ENCODE measurements at places on chromosomes 2 and 18.
A peak's percentile ranks its signal among the peaks of the same experiment; 100 is the strongest.

DNA sequence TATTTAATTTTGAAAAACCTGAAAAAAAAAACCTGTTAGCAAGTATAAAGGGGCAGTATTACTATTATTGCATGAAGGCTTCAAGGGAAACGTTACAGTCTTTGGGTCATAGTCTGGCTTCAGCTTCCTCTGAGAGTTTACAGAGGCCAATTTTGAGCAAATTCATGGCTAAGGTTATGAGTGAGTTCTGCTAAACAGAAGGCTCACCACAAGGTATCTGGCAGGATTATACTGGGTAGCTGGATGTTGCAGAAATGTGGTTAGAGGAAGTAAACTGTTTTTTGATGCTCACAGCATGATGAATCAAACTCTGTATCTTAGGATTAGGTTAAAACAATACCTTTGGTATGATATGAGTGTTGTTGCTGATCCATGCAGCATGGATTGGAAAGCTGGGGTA, 9.3 kb downstream of the MRPL19 start:
- no peak for DNase-seq

- no peak for DNase-seq
These were observed 40.3 kb upstream of the HNRNPA3 start for GRCh38 chr2:177172034-177172880.

- no peak for DNase-seq
These were observed 50.7 kb downstream of the CIB4 start for GRCh38 chr2:26590508-26590907.

GRCh38 chr2:207760453-207760852, 9.3 kb downstream of the FZD5 start:
- DNase-seq = no peak

- no peak for DNase-seq
These were observed 131.4 kb downstream of the ALK start for GRCh38 chr2:29789911-29790485.

- no peak for DNase-seq
These were observed 687.8 kb downstream of the SLC4A3 start for GRCh38 chr2:220315098-220315823.

GRCh38 chr2:169112841-169113240, 43.5 kb downstream of the DHRS9 start:
- DNase-seq = no peak

GRCh38 chr2:241187918-241188234, 601 bp upstream of the ANO7 start:
- no peak for DNase-seq

- DNase-seq = no peak
These were observed 163.4 kb downstream of the VWC2L start for GRCh38 chr2:214574084-214574781.

GRCh38 chr2:167128130-167128529, 239.8 kb downstream of the XIRP2 start:
- DNase-seq = no peak

- DNase-seq = no peak
These were observed 586 bp downstream of the FNDC4 start for GRCh38 chr2:27494284-27494943.

- no peak for DNase-seq
These were observed 66.2 kb downstream of the SYT4 start for GRCh38 chr18:43211059-43211458.

- DNase-seq = no peak
These were observed 226.9 kb downstream of the CYRIA start for GRCh38 chr2:16438613-16439321.

- DNase-seq = no peak
These were observed 743.6 kb downstream of the RNF144A start for GRCh38 chr2:7660816-7661215.

GRCh38 chr2:139020287-139020686, 240.1 kb upstream of the NXPH2 start:
- no peak for DNase-seq

DNA sequence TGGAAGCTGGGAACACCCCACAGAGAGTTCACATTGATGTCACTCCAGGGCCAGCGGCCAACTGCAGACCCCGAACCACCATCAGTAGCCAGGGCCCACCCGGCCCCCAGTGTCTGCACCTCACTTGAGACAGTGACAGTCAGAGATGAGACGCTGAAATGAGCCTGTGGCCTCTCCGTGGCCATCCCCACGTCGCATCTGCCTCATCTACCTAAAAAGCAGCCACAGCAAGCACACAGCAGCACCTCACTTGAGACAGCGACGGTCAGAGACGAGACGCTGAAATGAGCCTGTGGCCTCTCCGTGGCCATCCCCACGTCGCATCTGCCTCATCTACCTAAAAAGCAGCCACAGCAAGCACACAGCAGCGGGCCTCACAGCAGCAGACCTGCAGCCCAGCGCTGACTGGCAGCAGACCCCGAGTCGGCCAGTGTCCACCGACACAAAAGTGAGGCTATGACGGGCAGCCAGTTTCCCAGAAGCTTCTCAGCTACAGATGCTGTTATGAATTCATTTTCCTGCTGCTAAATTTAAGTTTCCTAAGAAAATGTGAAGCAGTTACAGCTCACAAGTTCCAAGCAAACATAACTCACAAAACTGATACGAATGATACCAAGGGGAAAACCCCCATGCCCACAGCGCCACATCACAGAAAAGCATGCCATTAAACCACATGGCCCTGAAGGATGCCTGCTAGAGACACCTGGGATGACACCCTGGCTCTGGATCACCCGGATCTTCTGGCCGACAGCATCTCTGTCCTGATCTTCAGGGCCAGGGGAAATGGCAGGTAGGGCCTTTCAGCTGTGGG, 27.7 kb downstream of the SNORC start:
- DNase-seq = no peak

GRCh38 chr18:28657961-28658360, 481.0 kb upstream of the CDH2 start:
- no peak for DNase-seq

DNA sequence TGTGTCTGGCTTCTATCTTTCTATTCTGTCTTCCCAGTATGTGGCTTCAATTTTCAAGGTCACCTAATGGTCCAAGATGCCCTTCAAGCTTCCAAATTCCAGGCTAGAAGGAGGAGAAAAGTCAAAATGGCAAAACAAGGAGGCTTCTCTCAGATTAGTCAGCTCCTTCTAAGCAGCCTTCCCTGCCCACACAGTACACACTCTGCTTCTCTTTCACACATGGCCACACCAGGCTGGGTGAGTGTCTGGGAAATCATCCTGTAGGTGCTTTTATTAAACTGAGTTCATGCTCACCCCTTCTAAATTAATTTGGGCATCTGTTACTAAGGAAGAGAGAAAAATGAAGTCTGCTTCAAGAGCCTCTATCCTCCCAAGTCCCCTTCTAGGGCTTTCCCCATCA, 277.2 kb upstream of the MGAT5 start:
- no peak for DNase-seq

DNA sequence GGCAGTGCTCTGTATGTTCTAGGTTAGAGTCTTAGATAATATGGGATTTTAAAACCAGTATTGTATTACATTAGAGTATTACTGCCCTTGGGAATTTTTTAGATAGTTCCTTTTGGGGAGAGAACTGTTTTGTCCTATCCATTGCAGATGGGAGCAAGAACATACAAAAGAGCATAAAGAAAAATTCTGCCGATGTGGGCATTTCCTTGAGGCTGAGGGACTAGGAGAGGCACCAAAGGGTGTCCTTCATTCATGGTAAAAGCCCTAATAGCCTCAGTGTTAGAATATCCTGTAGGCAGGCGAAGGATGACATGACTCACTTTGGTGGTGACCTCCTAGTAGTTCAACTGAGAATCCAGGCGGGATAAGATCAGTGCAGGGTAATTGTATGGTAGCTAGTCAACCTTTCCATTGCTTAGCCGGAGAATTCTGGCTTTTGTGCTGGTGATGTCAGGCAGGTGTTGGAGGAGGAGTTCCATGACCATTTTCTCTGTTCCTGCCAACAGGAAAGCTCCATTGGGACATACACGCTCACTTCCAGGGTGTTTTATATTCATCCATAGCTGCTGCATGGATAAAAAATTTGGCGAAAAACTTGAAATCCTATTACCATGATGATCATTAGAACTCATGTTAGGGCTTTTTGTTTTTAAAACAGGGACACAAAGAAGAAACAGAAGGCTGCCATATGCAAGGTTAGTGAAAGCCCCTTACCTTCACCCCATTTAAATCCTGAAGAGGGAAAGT, 28.1 kb downstream of the EPAS1 start:
- DNase-seq = no peak

DNA sequence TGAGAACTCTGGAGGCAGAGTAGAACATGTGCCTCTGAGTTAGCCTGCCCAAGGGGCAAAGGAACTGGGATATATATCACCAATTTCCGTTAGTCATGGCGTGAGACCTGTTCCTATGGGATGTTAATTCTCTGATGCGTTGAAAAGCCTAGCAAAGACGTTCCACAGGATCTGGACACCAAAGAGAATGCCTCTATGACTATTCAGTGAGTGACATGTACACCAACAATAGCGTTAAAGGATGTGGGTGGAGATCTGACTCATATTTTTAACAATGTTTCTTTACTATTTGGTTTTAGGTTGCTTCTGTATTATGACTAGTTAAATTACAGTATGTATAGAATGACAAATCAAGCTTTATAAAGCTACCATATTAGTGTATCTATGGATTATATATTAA, 320.9 kb upstream of the MC4R start:
- no peak for DNase-seq

GRCh38 chr18:27242392-27243047, 57.4 kb upstream of the CHST9 start:
- DNase-seq = no peak

- no peak for DNase-seq
These were observed 1473.2 kb downstream of the LRP1B start for GRCh38 chr2:140657657-140658056.

- DNase-seq = peak; percentile 19
These were observed 190.6 kb upstream of the VWC2L start for GRCh38 chr2:214220251-214220650.

GRCh38 chr2:73897934-73898333, 5.1 kb downstream of the ACTG2 start:
- no peak for DNase-seq

DNA sequence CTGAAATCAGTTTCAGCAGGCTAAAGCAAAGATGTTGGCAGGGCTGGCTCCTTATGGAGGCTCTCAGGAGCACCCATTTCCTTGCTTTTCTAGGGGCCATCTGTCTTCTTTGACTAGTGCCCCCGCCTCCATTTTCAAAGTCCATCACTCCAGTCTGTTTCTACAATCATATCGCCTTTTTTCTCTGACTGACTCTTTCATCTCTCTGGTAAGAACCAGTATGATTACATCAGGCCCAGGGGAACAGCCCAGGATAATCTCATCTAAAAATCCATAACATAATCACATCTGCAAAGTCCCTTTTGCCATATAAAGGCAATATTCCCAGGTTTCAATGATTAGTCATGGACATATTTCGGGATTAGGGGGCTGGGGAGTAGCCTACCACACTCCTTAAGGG, 57.0 kb downstream of the CUL3 start:
- no peak for DNase-seq

DNA sequence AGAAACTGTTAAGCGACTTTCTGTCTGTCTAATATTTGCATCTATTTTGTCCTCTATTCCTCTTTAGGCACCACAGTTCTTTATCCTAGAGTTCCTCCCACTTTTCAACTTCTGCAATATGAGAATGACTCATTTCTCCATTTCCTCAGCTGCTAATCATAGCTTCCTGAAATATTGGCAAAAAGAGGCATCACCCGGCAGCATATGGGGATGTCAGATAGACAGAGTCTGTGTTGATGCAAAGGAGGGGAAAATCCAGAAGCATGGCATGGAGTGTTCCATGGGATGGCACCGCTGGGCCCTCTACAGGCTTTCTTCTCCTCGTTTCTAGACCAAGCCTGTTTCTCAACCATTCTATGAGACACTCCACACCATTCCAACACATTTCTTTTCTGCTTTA, 93.4 kb downstream of the DOCK10 start:
- no peak for DNase-seq

DNA sequence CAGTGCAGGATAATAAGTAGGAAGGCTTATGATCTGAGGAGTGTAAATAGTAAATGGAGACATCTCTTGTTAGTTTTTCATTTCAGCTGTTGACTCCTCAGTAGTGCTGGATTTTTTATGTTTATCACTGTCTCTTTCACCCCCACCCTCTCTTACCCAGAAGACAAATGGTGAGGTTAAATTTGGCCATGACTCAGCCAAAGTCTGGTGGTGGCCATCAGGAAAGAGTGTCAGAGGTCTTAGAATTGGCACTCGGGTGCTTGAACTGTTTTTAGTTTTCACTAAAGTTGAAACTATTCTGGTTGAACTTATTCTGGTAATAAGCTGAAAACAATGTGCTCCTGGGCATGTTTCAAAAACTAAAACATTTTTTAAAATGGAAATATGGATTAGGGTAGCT, 123.3 kb downstream of the FHOD3 start:
- DNase-seq = no peak

DNA sequence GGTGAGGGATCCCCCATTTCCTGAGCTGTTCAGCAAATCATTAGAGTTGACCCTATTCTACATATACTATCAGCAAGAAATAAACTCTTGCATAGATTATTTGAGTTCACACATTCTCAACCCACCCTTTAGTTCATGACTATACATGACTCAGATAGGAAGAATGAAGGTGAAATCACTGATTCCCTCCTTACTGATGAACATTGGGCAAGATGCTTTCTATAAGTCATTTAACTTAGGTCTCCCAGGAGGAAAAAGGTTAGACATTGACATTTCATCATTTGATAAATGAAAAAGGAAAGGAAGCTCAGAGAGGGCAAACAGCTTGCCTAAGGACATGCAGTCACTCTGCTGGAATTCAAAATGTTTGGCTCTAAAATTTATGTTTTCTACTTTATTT, 408.0 kb downstream of the TMEM182 start:
- no peak for DNase-seq

- no peak for DNase-seq
These were observed 57.6 kb upstream of the CD302 start for GRCh38 chr2:159855557-159856061.

DNA sequence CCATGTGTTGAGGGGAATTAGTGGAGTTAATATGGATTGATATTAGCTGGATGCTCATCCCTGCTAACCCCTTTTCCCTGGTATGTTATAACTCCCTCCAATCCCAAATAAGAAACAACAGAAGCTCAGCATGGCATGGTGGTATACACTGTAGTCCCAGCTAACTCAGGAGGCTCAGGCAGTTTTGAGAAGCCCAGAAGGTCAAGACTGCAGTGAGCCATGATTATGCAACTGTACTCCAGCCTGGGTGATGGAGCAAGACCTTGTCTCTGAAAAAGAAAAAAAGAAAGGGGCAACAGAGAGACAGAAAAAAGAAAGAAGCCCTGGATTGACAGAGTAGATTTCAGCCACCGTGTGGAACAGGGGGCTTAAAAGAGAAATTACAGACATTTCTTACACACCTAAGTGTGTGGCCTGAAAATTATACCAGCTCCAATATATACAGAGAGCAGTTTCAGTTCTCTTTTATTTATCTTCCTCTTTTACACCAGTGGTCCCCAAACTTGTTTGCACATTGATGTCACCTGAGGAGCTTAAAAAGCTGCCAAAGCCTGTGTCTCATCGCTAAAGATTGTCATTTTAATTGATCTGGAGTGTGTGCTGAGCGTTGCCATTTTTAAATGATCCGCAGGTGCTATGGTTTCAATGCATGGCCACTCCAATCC, 203.6 kb downstream of the UBE2E3 start:
- DNase-seq = peak; percentile 7

GRCh38 chr2:239586651-239587310, 186.0 kb upstream of the HDAC4 start:
- DNase-seq = no peak
